ENCODE measurements at places on chromosomes 4 and X.

- no peak for DNase-seq
Measured at GRCh38 chr4:42955746-42956505, 63.4 kb downstream of the GRXCR1 start.

DNA sequence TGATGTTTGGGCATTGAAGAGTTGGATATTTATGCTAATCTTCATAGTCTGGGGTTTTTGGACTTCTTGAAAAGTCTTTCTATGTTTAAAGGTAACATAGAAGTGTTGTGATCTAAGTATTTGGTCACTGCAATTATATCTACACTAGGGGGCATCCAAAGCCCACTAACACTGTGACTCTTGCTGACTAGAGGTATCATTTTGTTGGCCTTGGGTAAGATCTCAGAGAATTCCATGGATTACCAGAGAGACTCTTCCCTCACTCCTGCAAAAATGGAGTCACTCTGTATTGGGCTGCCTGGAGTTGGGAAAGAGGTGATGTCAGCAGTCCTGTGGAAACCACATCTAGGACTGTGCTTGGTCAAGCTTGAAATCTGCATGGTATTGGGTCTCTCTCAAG lies 1077.6 kb downstream of the FAM133A start:
- DNase-seq: no peak

DNA sequence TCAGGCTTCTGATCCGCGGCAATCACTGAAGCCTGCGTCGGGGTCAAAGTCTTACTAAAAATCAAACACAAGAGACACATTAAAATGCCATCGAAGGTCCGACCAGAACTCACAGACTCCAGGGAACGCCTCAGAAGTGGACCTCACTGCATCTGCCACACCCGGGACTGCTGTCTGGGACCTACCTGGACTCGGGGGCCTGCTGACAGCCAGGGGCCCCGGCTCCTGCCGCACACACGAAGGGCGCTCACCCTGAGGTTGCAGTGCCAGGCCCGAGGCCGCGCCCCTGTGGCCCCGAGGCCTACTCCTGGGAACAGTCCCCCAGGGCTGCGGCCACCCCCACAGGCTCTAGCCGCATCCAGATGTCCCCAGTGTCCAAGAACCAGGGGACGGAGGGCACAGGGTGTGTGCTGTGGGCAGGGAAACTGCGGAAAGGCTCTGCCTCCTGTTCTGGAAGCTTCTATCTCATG lies 7.4 kb downstream of the CTBP1 start:
- no peak for DNase-seq

DNA sequence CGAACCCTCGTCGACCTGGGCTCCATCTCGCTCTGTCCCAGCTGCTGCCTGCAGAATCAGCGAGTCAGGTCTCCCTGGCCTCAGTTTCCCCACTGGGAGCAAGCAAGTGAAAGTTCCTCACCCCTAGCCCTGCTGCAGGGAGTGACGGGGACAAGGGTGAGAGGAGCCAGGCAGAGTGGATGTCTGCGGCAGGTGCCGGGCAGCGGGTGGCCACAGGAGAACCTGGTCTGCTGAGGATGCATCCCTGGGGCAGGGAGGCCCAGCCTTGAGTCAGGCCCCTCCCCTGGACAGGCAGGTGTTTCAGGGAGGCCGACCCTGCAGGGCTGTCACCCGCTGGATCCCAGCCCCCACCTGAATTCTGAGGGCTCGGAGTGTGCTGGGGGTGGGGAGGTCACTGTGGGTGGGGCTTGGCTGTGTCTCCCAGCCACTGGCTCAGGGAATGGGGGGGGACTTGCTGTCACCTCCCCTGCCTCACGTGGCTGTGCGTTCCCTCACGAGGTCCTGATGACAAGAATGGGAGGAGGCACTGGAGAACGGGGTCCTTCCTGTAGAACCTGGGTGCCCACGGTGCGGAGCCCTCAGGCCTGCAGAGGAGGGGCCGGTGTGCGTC lies 33.2 kb downstream of the LRPAP1 start:
- no peak for DNase-seq

GRCh38 chrX:19075754-19076153 lies 46.5 kb downstream of the ADGRG2 start:
- DNase-seq: no peak

DNA sequence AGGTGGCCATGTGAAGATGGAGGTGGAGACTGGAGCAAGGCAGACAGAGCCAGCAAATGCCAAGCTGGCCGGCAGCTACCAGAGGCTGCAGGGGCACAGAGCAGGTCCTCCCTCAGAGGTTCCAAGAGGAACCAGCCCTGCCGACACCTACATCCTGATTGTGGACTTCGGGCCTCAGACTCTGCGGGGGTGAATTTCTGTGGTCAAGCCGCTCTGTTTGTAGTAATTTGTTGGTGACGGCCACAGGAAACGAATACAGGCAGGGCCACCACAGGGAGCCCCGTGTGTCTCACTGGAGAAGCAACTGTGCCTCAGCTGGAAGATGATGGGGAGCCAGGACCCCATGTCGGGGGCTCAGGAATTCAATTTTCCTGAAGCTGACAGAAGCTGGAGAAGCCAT lies 28.3 kb downstream of the ZFYVE28 start:
- DNase-seq: no peak

DNA sequence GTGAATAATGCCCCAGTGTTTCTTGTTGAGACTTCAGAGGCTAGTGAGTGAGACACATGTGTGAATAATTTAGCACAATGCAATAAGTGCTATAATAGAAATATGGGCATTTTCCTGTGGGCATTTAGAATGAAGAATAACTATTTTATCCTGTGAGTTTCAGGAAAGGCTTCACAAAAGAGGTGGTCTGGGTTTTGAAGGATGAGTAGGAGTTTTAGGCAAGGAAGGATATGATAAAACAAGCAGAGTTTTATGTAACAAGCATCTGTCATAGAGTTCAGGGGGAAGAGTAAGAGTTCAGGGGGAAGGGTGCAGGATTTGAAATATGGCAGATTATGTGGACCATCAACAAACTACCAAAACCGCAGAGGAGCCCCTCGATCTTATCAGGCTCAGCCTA lies 529.2 kb downstream of the INPP4B start:
- DNase-seq: no peak

- DNase-seq: no peak
Measured at GRCh38 chr4:951594-952468, 19.6 kb downstream of the TMEM175 start.

- no peak for DNase-seq
Measured at GRCh38 chr4:98648602-98649001, 9.8 kb downstream of the TSPAN5 start.

GRCh38 chr4:118969359-118969758 lies 80.7 kb downstream of the SYNPO2 start:
- no peak for DNase-seq

GRCh38 chr4:120017939-120018692 lies 48.5 kb downstream of the MAD2L1 start:
- no peak for DNase-seq

GRCh38 chrX:88865634-88866033 lies 118.6 kb downstream of the CPXCR1 start:
- DNase-seq: no peak

GRCh38 chr4:173211838-173212237 lies 43.2 kb downstream of the GALNT7 start:
- no peak for DNase-seq

DNA sequence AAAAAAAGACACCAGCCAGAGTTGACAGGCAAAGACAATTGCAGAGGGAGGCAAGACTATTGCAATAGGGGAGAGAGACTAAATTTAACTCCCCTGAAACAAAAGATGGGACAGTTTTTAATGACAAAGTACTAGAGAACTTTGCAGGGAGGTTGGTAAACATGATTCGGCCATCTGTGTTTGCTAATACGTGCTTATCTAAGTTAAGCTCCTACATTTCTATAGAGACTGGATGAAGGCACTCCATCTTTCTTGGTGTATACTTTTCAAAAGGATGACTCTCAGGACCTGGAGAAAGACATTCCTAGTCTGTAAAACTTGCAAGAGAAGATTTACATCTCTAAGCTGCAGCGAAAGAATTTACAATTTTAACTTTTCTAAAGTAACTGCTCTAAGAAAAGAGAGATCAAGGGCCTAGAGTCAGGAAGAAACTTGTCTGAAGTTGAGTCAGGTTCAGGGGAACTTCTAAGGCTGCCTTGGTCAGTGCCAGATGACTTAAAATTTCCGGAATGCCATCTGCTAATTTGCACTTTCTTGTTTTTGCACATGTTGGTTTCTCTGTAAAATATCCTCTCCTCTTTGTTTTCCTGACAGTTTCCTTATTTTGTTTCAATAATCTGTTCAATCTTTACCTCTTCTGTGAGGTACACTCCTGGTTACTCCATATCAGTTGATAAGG lies 10.6 kb downstream of the ADAM29 start:
- no peak for DNase-seq

Measured in activated CD4-positive, alpha-beta T cell treated with anti-CD3 and anti-CD28 coated beads, Interleukin-2, amount 50 U/mL, for 24 hours (primary cell).